NCI-H1436 treated with DMSO at 0.1 percent for 48 hours (cell line): ENCODE measurements at places on chromosomes 11 and 22.

DNA sequence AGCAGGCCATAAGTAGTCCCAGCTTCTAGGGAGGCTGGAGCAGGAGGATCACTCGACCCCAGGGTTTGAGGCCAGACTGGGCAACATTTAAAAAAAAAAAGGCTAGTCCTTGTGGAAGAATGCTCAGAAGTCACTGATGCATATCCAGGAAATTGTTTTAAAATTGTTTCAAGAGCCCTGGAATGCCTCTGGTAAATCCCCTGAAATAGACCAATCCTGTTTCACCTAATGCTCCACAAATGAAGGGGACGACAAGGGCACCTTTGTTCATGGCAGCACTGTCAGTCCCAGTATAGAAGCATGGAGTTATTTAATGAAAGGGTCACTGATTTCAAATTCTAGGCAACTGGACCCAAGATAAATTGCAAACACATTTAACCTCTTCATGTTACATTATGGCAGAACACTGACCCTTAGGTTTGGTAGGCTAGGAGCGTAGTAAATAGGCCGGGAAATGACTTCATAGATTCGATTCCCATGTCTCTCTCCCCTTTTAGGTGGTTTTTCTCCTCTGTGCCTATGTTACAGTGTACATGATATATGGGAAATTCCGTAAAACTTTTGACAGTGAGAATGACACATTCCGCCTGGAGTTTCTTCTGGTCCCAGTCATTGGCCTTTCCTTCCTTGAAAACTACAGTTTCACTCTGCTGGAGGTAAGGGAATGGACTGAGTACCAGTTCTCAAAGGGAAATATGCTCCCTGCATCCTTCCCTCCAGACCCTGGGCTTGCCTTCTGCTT, 11.4 kb downstream of the KDELR3 start:
- no peak for DNase-seq

DNA sequence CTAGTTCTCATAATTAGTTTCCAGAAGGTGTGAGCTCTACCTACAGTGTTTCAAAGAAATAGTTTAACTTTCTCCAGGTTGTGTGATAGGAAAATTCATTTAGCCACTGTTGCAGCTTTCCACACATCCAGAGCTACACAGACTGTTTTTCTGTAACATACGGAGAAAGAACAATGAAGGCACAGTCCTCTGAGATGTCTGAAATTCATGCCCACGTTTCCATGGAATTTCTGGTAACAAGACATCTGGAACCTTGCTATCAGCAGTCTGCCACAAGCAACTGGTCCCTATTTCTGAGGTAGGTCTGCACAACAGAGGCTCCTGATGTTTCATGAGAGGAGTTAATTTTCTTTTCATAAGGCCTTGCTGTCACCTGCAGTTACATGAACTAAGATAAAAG, 273.3 kb upstream of the C11orf87 start:
- no peak for DNase-seq

- no peak for DNase-seq
Measured at GRCh38 chr11:116062490-116063171, 558.4 kb upstream of the CADM1 start.

- DNase-seq, result no peak
Measured at GRCh38 chr11:123301696-123302400, 106.8 kb upstream of the CLMP start.

- no peak for DNase-seq
Measured at GRCh38 chr11:114650661-114651060, 27.7 kb upstream of the NXPE2 start.

DNA sequence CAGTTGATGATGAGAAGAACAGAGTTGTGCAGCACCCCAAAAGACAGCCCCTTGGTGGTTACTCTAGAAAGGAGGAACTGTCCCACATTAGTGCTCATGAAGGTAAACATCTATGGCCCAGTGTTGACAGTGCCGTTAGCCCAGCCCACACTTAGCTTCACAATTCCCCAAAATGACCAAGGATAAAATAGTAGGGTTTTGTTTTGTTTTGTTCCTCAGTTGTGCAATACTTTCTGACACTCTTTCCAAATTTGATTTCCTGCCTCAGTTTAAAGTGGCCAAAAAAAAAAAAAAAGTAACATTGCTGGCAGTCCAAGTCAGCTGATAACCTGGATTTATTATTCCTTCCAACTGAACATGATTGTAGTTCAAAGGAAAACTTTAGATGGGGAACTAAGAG, 269.4 kb downstream of the TMEM135 start:
- DNase-seq, result no peak

DNA sequence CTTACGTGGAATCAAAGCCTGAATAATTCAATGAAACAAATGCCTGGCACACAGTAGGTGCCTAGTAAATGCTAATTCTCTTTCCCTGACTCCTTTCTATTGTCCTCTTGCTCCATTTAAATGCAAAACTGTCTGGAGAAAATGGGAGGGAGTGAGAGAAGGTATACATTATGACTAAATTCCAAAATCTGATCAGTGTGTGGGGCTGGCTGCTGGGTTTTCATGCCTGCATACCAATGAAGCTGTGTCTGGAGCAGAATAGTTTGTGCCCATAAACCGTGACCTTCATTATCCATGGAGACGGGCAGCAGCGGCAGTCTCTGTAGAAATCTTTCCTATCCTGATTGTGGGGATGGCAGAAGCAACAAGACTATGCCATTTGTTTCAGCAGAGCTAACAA, 223.4 kb upstream of the ZBED5 start:
- DNase-seq, result no peak

DNA sequence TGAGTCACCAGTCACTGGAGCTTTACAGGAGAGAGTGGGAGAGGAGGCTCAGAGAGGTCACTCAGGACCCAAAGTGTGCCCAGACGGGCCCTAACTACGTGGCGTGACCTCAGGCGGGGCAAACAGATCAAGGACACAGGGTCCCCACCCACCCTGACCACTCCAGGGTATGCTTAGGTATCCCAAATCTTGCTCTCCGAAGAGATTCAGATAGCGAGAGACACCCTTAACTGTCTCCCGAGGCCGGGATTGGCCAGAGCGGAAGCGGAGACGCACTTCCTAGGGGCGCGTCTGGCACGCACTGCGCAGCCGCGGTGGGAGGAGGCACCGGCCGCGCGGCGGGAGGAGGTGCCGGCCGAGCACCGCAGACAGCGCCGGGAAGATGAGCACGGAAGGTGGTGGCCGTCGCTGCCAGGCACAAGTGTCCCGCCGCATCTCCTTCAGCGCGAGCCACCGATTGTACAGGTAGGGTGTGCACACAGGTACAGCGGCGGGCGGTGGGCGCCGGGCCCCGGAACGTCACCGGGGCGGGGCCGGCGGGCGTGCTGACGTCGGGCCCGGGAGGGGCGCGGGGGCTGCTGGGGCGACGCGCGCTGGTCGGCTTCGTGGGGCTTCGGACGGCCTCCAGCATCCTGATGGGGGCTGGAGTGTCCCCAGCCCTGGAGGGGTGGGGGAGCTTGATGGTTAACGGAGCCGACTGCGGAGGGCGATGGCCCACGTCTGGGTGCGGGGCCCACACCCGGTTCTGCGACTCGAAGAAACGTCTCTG, at the start of gene PTS:
PTS (plus strand) TSS at position 367 of the 769 bp plus-strand sequence; CDS start at position 383, 16 bp downstream.
- DNase-seq, result peak; percentile 31

GRCh38 chr22:23466351-23466750, 113.7 kb downstream of the IGLL1 start:
- no peak for DNase-seq
